ENCODE measurements at places on chromosomes 16 and 17.

DNA sequence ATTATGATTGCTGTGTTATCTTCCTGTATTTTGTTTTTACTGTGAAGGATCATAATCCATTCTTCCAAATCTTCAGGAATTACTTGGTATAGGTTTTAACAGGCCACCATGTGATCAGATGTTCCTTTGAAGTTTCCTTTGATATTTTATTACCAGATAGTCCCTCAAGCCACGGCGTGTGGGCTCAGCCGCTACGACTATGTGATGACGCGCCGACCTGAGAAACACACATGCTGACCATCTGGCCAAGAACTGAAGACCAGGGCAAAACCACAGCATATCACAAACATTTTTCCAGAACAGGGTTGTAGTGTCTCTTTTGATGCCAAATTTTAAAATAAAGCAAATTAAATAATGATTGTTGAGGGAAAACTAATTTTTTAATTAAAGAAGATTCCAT is 47.3 kb downstream of the ZCCHC14 start:
- no peak for DNase-seq

DNA sequence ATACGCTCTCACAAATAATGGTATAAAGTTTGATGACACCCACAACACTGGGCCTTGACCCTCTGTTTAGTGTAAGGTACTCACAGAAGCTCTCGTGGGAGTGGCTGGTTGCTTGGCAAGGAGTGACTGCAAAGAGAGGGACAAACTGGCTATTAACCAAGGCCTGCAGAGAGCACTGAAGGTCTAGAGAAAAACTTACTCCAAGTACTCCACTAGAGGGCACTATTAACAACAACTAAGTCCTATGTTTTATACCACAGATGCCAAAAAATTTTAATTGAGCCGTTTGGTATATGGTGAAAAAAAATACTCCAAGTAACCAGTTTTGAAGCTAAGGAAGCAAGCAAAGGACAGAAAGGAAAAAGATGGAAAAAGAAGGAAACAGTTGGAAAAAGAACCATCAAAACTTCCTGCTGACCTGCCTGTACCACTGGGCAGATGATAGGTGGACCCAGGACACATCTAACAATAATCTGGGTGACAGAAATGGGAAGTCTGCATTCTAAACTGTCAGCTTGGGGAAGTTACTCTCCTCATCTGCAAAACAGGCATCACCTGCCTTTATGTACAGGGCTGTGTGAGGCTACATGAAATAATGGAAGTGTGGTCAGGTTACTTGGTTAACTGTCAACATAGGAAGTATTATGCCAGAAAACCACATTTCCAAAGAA is 23.2 kb downstream of the DYNC1LI2 start:
- DNase-seq = no peak

- DNase-seq = no peak
These were observed 169.8 kb downstream of the AATF start for GRCh38 chr17:37118366-37119137.

- DNase-seq = no peak
These were observed 3.2 kb downstream of the SMURF2 start for GRCh38 chr17:64658931-64659330.

DNA sequence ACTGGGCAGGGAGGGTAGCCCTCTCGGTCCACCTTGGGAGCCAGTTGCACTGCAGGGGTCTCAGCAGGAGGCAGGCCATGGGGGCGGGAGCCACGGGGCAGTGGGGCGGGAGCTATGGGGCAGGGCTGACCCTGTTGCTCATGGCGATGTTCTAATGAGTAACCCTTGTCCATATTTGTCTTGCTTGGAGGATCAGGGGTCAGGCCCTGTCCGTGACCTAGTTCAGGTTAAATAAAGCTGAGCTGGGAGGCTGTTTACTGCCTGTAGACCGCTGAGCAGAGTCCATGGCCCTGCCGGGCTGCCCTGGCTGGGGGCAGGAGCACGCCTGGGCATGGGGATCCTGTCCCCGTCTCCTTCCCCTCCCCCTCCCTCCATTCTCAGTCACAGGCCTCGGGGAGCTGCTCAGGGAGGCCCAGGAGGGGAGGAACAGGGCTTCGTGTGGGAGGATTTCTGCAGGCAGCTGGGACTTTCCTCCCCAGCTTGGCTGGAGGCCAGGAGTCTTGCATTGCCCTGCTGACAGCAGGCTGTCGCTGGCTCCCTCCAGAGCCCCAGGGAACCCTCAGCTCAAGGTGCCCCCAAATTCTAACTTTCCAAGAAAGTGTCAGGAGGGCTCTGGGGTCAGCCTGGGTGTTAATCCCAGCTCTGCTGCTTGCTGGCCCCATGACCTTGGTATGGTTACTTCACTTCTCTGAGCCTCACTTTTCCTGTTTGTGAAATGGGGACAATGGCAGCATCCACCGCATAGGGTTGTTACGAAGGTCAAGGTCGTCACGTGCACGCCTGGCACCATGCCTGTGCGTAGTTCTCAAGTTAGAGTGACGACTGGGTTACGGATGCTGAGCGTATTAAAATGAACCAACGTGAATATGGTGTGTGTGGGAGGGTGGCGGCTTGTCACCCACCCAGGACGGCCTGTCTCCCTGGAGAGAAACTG is 6.1 kb upstream of the SERPINF2 start:
- no peak for DNase-seq

DNA sequence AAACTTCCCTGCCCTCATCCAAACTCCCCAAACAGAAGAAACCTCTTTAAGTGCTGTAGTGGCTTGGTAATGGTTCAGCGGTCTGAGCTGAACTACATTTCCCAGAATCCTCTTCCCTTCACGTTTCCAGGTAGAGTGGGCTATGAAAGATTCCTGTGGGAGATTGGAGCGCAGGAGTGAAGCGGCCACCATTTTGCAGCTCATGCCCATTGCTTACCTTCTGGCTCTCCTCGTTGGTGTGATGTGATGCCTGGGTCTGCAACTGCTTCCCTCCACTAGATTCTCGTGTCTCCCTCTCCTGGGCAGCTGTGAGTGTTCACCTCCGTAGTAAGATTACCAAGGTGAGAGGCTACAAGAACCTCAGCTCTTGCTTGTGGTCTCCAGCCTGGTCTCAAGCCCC is 82.1 kb downstream of the GPR139 start:
- no peak for DNase-seq

GRCh38 chr17:61351745-61352407 is 47.8 kb upstream of the TBX2 start:
- no peak for DNase-seq

DNA sequence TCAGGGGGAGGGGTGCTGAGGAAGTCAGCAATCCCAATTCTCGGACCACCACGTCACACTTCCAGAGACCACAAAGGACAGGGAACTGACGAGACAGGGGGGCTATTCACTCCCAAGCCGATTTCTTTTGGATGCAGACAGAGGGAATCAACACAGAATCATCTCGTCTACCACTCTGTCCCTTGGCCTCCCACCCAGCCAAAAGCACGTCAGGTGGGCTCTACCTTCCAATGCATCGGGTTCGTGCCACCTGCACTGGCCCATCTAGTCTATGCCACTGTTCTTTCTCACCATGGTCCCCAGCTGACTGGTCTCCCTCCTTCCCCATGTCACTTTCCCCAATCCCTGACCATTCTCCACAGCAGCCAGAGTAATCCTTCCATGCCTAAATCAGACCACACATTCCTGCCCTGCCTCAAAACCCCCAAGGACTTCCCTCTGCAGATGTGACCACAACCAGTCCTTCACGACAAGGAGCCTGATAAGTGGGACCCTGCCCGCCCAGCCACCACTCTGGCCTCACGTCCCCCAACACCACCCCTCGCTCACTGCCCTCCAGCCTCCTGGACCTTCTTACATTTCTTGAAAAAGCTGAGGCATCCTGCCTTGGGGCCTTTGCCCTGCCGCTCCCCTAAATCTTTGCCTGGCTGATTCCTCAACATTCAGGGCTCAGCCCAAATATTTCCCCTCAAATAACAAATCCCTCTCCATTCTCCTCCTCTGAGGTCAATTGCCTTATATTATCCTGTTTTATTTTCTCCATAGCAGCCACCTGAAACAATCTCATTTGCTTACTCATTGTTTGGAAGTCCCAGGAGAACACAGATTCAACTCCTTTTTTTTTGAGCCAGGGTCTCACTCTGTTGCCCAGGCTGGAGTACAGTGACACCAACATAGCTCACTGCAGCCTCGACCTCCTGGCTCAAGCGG is 70.4 kb downstream of the IL21R start:
- DNase-seq = no peak

DNA sequence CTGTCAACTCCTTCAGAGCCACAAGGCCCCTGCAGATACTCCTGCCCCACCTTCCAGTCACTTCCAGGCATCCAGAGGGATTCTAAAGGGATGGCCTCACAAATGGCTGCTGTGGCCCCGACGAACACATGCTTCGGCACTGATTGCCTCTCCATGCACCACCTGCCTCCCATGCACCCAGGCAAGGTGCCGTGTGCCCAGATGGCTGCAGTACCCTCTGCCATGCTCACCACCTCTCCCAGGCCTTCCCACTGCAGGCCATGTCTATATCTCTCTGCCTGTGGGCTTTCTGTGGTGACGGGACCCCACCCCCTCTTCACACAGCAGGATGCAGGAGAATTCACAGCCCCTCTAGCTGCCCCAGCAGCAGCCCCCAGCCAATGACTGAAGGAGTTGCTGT is 27.9 kb upstream of the LYRM9 start:
- DNase-seq = no peak

- no peak for DNase-seq
These were observed 10.1 kb upstream of the OSGIN1 start for GRCh38 chr16:83942815-83943515.

DNA sequence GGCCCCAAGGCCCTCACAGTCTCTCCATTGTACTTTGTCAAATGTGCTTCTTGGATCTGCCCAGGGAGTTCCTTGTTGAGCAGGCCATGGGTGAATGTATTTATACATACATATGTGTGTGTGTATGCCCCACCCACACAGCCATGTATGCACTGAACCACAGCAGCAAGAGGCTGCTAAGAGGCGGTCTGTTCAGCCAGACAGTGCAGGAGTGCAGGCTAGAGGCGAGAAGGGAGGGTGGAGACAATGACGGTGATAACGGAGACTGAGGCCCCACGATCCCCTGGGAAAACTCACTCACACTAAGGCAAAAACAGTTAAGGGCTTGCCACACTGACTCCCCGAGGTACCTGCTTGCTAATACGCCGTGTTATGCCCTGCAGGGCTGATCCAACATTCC is 151.0 kb upstream of the CDC42EP4 start:
- DNase-seq = no peak

DNA sequence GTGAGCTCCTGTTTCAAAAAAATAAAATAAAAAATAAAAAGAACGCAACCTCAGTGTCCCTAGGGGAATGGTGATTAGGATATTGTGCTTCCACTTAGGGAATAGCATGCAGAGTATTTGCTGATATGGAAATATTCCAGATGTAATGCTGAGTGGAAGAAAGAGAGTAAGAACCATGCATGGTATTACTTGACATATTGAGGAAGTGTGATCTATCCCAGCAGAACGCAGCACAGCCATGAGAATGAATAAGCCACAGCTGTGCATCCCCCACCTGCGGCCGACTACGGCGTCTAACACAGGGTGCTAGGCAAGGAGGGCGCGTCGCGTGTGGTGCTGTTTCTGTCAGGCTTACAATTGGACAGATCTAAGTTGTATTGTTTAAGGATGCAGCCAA is 49.5 kb downstream of the FOXK2 start:
- no peak for DNase-seq

GRCh38 chr17:80205811-80206210 is 14.3 kb downstream of the SGSH start:
- no peak for DNase-seq

DNA sequence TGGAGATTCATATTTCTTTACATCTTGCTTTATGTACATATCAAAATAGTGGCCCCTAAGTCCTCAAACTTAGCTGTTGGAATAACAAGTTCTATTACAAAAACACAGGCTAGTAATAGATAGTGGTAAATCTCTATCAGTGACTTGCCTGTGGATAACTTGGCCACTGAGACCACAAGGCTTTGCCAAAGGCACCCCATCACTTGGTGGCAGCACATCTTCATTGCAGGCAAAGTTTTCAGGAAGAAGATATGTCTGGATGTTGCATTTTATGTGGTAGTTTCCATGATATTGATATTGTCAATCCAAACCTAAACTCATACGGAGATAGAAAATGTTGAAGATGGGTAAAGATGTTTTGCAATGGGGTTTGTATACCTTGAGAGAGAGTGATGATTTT is 58.5 kb downstream of the KNOP1 start:
- DNase-seq = no peak

DNA sequence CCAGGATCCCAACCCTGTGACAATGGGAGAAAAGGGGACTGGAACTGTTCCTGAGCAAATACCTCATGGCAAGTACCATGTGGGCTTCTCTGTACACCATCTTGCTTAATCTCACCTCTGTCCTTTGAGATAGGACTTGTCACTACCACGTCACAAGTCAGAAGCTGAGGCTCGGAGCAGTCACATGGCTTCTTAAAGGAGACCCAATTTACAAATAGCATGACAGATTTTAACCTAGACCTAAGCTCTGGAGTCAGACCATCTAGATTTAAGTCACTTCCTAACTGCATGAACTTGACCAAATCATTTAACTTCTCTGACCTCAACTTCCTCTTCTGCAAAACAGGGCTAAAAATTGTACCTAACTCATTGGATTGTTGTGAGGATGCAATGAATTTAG is 36.0 kb upstream of the CCL1 start:
- DNase-seq = no peak

- DNase-seq = no peak
These were observed 12.9 kb upstream of the TACO1 start for GRCh38 chr17:63587770-63588169.

Measured in stimulated activated CD4-positive, alpha-beta T cell treated with anti-CD3 and anti-CD28 coated beads, Interleukin-1b, Interleukin-23, amount 100 ng/mL, for 1 hour (primary cell).